Left kidney (tissue), 8 donors: ENCODE measurements at places on chromosomes 13 and 19. TPM values are rescaled to one million over a fixed set of nuclear protein-coding genes. Genes with fewer than 3 reads are reported as not detected.

GRCh38 chr13:80083853-80084676, 256.9 kb downstream of the SPRY2 start:
- peak; percentile 66 for DNase-seq

DNA sequence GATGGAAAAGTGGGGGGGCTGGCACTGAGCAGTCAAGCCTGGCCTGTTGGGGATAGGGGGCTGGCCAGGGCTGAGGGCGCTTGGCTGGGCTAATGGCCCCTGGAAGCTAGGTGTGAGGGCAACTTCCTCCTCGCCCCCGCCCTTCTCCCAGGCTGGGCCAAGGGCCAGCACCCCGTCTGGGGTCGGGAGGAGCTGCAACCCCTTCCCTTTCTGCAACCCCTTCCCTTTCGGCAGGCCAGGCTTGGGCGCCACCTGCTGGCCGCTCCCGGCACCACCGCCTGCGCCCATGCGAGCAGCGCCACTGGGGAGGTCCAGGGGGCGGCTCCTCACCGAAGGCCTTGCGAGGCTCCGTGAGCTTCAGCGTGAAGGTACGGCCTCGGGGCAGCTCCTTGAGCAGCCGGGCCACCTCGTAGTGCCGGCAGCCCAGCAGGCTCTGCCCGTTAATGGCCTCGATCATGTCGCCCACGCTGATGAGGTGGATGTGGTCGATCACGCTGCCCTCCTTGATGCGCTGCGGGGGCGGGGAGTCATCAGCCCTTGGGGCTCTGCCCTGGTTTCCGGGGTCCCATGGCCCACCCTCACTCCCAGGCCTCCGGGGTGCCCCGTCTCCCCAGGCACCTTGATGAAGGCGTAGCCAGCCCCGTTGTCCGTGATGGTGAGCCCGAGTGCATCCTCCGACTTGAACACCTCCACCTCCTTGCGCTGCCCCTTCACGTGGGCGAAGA, 5.0 kb upstream of the PTGER1 start:
- peak; percentile 65 for DNase-seq

- no peak for DNase-seq
These were observed 109.6 kb upstream of the SERP2 start for GRCh38 chr13:44263751-44264620.

DNA sequence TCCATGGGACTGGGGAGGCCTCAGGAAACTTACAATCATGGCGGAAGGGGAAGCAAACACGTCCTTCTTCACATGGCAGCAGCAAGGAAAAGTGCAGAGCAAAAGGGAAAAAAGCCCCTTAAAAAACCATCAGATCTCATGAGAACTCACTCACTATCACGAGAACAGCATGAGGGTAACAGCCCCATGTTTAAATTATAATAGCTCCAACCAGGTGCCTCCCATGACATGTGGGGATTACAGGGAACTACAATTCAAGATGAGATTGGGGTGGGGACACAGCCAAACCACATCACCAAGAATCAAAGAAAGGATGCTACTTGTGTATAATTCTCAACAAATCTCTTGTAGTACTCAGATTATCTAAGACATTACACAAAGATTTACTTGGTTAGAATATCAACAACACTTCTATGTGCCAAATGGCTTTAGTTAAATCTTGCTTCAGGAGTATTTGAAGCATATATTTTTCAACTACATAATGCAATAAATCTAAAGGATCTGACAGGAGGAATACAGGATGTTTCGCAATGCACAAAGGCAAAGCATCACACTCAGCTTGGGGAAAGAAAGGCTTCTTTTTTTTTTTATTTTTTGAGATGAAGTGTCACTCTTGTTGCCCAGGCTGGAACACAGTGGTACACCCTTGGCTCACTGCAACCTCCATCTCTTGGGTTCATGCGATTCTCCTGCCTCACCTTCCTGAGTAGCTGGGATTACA, 180.0 kb downstream of the LHFPL6 start:
- DNase-seq = no peak

Gene EGLN2
- polyA plus RNA-seq = 59.5 TPM

DNA sequence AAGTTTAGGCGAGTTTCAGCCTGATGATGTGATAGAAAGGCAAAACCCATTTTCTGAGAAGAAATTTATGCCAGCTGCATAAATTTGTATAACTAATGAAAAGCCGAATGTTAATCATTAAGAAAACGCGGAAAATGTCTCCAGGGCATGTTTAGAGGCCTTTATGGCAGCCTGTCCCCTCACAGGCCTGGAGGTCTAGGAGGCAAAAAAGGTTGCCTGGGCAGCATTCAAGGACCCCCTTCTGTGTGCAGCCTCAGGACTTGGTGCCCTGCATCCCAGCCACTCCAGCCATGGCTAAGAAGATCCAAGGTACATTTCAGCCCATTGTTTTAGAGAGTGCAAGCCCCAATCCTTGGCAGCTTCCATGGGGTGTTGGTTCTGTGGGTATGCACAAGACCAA, 614.2 kb downstream of the SLITRK5 start:
- DNase-seq = no peak

- DNase-seq = no peak
These were observed 531.3 kb downstream of the RFC3 start for GRCh38 chr13:34349091-34349722.

Gene CDADC1
- polyA plus RNA-seq = 16.5 TPM

GRCh38 chr19:53908106-53908934, 758 bp upstream of the CACNG7 start:
- DNase-seq = no peak

Gene NLRP11
- 0.25 TPM for polyA plus RNA-seq

Gene ACP4
- polyA plus RNA-seq = 0.23 TPM

GRCh38 chr13:39929583-39929982, 274.1 kb downstream of the COG6 start:
- no peak for DNase-seq

- no peak for DNase-seq
These were observed 28.1 kb downstream of the LATS2 start for GRCh38 chr13:21033212-21033840.

GRCh38 chr19:55259540-55260210, 858 bp upstream of the PPP6R1 start:
- DNase-seq = no peak

Gene KLF1
- 0.17 TPM for polyA plus RNA-seq

Gene LSR
- 46.0 TPM for polyA plus RNA-seq

Gene TPM4
- polyA plus RNA-seq = 536 TPM

DNA sequence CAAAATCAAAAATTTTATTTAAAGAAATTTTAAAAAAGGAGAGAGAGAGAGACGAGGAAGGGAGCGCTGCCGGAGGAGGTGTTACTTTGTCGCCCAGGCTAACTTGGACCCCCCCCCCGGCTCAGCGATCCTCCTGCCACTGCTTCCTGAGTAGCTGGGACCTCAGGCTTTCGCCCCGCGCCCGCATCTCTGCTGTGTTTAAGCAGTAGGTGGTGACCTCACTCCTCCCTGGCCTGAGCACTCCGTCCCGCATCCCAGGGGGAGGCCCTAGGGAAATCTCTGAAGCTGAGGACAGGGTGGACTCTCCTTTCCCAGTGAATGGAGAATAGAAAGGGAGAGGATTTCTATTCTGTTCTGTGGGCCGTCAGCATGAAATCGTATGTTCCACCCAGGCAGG, 485 bp upstream of the ZNF845 start:
- DNase-seq = no peak

DNA sequence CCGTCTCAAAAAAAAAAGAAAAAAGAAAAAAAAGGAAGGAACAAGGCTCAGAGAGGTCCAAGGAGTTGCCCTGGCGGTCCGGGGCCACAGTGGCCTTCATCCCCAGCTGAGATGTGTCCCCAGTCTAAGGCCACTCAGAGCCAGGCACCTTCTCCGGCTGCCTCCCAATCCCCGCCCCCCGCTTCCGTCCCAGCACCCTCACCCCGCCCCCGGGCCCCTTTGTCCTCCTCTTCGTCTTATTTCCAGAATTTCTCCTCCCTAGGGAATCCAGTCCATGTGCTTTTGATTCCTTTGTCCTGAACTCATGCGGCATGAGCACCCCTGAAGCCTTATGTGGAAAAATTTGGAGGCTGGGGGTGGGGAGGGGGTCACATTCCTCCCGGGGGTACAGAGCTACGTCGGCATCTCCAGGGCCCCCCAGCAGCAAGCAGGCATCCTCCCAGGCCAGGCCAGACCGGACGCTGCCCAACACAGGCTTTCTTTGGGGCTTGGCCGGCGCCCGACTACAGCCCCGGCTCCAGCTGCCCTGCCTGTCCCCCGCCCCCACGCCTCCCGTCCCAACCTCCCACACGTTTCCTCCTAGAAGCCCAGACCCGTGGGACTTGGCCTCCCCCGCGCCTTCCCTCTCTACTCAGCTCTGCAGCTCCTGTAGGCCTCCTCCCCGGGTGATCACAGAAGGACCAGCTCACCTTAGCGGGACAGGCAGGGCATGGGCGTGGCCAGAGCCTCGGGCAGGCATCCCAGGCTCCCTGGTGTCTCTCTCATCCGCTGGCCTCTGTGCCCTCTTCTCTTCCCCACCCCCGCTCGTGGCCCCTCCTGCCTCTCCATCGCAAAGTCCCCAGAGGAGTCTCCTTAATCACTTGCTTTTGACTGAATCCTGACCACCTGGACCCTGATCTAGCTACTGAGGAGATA, 17.8 kb upstream of the ADGRE5 start:
- peak; percentile 90 for DNase-seq

Gene ZNF865
- polyA plus RNA-seq = 6.3 TPM

DNA sequence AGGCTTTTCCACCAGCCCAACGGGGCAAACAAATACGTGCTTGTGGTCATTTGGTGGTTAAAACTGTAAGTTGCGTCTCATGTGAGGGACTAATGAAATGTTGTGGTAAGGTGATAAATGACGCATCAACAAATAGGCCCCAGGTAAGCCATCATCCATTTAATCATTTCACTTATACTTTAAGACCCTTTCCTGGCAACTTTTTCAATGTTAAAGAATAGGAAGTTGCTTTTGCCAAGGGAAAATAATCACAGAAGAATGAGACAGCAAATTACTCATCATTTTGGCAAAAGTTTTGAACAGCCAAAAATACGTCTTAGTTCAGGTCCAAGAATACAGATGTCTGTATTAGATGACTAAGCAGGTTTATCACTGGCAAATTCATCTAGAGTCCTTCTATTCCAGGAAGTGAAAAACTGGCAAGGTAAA, 660.4 kb downstream of the SLITRK1 start:
- DNase-seq = no peak

DNA sequence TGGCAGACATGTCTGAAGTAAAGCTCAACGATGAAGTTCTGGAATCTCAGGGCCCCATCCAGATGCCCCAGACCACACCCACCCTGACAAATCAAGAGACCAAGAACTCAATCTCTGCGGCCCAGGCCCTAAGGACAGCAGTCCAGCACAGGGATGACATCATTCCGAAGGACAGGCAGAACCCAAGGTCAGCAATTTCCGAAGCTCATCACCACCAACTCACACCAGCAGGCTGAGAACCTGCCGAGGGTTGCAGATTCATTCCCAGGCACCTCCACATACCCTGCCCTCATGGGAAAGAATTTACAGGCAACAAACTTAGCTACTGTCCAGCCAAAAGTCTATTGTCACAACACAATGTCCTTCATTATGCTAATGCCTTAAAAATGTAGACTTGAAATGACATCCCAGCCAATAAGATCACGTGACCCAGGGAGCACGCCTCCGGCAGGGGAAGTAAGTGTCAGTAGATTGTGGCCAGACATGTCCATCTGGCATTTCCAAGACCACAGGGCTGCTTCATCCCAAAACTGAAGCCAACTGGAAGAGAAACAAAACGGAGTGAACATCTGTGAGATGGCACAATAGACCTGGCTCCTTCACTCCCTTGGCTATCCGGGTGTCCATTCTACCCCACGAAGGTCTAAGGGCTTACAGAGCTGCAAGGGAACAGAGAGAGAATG, 98.8 kb downstream of the CRYL1 start:
- DNase-seq = no peak

Gene CERS1
- polyA plus RNA-seq = 4.5 TPM

Gene CEACAM6
- polyA plus RNA-seq = not detected

- no peak for DNase-seq
These were observed 33.0 kb upstream of the TPM4 start for GRCh38 chr19:16043156-16043757.

- no peak for DNase-seq
These were observed 21.1 kb downstream of the TLE2 start for GRCh38 chr19:3007975-3008374.

DNA sequence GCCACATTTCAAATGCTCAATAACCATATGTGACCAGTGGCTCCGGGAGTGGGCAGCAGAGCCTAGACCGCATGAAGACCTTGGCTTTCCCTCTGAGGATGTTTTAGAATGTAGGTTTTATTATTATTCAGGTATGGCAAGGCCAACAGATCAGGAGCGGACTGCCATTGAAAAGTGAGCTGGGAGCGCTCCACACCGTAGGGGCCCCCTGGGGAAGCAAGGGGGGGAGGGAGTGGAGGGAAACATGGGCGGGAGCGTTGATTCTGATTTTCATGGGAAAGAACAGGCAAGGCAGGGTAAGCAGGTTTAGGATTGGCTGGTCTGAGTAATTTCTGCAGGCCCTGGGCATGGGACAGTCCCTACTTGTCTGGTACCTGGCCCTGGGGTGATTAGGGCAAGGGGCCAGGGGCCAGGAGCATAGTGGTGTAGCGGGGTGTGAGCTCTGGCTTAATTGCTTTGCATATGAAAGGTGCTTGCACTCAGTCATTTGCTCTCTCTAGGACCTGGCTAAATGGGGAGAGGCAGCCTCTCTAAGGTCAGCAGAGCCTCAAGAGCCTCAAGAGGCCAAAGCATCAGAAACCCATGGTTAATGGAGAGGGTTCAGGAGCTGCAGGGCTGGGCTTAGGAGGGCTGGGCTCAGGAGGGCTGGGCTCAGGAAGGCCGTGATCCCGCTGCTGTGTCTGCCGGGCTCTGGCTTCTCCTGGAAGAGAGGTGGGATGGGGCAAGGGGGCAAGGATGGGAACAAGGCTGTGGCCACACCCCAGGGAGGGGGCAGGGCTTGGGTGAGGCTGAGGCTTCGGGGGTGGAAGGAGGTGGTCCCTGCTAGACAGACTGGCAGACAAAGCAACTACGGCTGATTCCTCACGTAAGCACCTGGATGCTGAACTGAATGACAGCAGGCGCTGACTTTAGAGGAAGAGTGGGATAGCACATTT, 82.0 kb upstream of the WASF3 start:
- no peak for DNase-seq

DNA sequence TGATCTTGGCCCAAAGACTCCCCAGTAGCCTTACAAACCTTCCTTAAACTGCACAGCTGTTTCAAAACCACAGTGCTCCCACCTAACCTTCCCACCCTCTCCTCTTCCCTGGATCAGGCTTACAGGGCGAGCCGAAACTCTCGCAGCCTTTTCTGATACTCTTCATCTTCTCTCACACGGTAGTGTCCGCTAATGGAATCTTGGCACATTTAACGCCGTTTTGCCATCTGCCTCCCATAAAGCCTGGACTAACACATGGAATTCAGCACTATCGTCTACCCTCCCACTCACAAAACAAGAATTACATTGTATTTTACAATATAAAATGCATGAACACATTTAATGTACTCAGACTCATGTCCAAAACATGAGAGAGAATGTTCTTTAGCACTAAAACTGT, 135.9 kb downstream of the RAP2A start:
- DNase-seq = no peak

DNA sequence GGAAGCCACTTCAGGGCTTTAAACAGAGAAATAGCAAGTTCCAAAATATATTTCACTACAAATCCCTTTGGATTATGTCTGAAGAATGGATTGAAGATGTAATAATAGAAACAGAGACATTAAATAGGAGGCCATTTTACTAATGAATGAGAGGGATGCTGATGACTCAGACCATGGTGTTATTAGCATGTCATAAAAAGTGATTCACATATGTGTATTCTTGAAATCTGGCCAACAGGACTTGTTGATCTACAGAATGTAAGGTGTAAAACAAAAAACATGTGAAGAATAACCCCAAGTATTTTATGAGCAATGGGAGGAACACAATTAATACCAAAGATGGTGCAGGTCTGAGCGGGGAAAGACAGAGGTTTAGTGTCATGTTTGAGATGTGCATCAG, 873.7 kb downstream of the SLITRK5 start:
- no peak for DNase-seq
